C1 segment of cervical spinal cord (tissue), 14 donors: ENCODE measurements at places on chromosomes 12 and 14.

DNA sequence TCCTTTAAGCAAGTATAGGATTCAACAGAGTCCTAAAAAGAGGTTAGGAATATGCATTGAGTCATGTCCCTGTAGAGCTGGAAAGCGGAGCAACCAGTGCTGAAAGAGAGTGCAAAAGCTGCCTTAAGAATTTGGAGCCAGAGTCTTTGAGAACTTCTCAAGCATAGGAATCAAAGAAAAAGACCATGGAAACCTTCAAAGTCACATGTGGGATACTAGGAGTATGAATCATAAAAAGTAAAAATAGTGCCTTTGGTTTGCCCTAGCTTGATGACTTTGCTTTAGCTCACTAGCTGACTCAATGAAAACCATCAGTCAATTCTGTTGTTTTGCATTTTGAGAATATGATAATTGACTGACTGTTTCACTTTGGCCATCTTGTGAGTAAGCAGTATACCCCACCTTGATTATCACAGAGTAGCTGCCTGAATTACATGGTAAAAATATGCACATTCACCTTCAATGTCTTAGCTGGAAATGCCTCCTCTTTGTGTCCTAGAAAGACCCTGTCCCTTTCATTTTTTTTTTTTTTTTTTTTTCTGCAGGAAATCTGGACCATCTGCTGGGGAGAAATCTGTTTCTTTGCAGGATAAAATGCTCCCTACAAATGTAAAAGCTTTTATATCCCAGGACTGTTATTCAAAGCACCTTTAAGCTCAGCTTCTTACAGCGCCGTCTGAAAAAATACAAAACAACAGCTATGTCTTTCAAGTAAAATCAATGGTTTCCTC is 248.6 kb upstream of the KRR1 start:
- no peak for DNase-seq

GRCh38 chr14:93263416-93263815 is 56.4 kb downstream of the UBR7 start:
- no peak for DNase-seq

GRCh38 chr12:75271576-75271975 is 58.5 kb downstream of the CAPS2 start:
- no peak for DNase-seq

DNA sequence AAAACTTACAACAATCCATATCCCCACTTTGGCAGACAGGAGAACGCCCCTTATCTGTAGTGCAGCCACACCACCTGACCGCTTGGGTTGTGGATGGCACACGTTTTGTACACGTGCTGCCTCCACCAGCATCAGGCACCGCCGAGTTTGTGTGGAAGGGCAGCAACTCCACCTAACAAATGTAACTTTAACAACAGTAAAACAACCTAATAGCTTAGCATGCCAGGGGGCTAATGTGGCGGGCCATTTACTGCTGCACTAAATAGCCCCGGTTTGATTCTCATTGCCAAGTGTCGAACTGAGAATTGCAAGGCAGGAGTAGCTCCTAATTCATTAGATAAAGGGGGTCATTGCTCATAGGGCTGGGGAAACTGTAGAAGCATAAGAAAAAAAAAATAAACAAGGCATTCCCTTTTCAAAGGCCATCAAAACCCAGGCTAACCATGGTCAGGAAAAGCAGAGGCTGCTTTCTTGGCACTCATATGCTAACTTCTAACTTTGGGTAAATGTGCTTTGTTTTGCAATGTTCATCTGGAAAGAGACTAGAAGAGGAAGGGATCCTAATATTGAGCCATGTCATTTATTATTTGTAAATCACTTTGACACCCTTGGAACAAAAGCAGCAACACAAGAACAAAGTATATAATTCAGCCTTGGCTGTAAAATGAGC is 279.7 kb upstream of the SOX5 start:
- DNase-seq, result no peak

GRCh38 chr12:13875744-13876143 is 105.7 kb downstream of the GRIN2B start:
- no peak for DNase-seq

- DNase-seq, result no peak
These were observed 394.6 kb downstream of the AEBP2 start for GRCh38 chr12:19833775-19834501.

DNA sequence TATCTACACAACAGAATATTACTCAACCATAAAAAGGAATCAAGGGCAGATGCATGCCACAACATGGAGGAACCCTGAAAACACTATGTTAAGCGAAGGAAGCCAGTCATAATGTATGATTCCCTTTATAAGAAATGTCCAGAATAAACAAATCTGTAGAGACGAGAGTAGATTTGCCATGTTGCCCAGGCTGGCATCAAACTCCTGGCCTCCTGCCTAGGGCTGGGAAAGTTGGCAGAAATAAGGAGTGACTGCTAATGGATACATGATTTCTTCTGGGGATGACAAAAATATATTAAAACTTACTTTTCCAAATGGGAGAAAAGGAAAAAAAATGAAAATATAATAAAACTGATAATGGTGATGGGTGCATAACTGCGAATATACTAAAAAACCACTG is 10.9 kb downstream of the CLIP1 start:
- no peak for DNase-seq

DNA sequence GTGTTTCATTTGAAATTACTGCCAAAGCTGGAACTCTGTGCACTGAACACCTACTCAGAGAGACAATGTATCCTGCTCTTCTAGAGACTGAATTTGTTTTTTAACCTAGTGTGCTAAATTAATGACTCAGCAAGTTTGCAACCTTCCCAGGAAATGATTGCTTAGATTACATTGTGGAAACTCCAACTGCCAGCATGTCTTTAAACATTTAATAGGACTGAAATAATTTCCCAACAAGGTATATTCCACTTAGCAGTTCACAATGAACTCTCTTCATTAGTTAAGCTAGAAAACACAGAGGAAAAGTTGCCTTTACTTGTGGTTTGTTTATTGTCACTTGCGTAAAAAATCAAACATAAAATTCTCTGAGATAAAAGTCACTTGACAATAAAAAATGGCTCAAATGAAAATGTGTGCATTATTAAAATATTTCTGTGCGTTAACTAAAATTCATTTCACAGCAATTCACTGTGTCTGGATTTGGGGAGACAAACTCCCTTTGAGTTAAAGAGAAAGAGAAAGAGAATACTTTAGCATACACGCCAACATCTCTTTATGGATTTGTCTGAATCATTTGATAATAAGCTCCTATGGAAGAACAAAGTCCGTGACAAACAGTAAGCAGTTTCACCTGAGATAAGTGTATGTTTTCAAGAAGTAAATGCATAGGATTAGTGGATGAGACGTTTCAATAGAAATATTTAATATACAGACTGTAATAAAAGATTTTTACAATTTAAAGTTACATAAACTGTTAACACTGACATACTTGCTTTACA is 284.0 kb downstream of the PRKD1 start:
- no peak for DNase-seq

DNA sequence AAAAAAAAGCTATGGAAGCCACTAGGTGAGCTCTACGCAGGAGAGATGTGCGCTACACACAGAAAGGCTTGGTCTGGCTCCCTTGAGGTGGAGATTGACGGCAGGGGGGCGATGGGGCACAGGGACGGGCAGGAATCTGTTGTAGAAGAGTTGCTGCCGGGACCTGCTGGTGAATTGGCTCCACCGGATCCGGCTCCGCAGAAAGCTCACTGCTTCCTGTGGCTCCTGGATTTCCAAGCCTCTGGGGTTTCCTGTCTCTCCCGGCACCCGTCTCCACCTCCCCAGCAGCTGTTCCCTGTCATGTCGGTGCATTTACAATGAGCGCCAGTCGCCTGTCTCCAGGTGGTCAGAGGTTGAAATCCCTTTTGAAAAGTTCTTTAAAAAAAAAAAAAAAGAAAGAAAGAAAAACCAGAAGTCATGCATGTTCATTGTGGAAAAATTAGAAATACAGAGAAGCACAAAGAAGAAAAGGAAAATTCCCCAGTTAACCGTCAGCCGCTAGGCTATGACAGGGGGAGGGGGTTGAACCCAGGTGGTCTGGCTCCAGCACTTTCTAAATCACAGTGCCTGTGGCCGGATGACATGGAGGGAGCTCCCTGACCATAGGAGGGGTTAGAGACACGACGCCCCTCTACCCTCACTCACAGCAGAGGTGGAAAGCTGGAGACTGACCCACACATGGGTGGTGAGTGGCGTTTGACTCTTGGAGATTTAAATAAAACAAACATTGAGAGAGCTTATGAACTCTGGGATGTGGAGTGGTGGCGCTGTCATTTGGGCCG is 20.8 kb downstream of the FAM222A start:
- peak; percentile 1 for DNase-seq

DNA sequence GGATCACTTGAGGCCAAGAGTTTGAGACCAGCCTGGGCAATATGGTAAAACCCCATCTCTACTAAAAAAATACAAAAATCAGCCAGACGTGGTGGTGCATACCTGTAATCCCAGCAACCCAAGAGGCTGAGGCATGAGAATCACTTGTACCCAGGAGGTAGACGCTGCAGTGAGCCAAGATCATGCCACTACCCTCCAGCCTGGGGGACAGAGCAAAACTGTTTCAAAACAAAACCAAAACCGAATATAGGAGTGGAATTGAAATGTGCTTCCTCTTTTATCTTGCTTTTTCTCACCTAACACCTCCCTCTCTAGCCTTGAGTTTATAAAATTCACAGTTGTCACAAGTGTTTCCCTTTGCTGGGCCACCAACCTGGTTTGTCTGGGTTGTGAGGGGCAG is 181.9 kb downstream of the PAH start:
- no peak for DNase-seq

DNA sequence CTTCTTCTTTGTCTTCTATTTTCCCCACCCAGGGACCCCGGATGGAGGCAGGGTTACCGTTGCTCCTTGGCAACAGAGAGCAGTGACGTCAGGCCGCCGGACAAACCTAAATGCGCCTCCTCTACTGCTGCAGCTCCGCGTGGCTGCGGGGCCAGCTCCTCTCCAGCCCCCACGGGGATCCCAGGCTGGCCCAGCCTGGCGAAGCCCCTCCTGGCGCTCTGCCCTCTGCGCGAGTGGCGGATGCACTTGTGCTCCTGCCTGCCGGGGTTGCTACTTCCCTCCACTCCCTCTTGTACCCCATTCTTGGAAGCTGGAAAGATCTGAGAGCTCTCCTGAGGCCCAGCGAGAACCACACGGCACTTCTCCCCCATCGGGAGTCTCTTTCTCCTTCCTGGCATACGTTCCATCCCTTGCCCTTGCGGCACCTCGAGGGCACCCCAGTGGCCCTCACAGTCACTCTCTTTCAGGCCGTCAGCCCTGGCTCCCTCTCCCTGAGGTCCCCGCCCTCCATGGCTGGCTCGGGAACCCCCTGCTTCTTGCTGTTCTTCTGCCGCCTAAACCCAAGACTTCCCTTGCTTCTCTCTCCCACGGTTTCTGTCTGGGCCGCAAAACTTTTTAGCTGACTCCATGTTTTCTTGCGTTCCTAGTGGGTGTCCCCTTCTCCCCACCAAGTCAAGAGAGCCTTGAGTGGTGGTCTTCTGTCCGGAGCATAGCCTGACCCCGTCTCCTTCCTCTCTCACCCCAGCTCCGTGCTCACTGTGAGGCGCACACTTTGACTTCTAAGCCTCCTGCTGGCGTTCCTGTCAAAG is 121.7 kb downstream of the PAPOLA start:
- no peak for DNase-seq

- DNase-seq, result no peak
These were observed 55.9 kb downstream of the LRP6 start for GRCh38 chr12:12210983-12211382.
